ENCODE measurements at places on chromosomes 7 and 10. TPM values are rescaled to one million over a fixed set of nuclear protein-coding genes. Genes with fewer than 3 reads are reported as not detected.

- no peaks in the 10 kb centered on the region for H3K4me1 ChIP-seq
- H3K36me3 ChIP-seq: no peaks in the 10 kb centered on the region
- DNase-seq: no peak
- H3K27me3 ChIP-seq: no peaks in the 10 kb centered on the region
- no peak overlapping the region for H3K4me3 ChIP-seq
Measured at GRCh38 chr7:4800926-4801838, 25.8 kb downstream of the AP5Z1 start.

GRCh38 chr7:50687575-50688225 is 95.0 kb downstream of the GRB10 start:
- no peak for DNase-seq
- no peaks in the 10 kb centered on the region for H3K36me3 ChIP-seq
- no peaks in the 10 kb centered on the region for H3K27me3 ChIP-seq
- H3K27ac ChIP-seq: no peak overlapping the region
- no peak overlapping the region for H3K4me3 ChIP-seq

DNA sequence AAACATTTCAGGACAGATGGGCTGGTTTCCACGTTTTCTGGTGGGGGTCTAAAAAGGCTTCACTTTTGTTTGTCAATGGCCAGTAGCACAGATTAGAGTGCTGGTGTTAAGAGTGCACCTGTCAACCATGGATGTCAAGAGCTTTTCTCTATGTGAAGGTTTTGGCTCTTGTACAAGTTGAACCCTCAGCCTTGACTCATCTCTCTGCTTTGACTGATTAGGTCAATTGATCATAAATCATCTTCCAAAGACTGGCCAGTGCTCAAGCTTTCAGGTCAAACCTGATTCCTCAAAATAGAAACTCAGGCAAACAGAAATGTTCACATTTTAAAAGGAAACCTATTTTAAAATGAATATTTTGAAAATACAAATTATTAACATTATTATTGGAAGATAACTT is 59.6 kb upstream of the SP4 start:
- no peak overlapping the region for H3K27ac ChIP-seq
- no peaks in the 10 kb centered on the region for H3K36me3 ChIP-seq
- no peaks in the 10 kb centered on the region for H3K27me3 ChIP-seq
- no peaks in the 10 kb centered on the region for H3K4me1 ChIP-seq
- no peak for DNase-seq

DNA sequence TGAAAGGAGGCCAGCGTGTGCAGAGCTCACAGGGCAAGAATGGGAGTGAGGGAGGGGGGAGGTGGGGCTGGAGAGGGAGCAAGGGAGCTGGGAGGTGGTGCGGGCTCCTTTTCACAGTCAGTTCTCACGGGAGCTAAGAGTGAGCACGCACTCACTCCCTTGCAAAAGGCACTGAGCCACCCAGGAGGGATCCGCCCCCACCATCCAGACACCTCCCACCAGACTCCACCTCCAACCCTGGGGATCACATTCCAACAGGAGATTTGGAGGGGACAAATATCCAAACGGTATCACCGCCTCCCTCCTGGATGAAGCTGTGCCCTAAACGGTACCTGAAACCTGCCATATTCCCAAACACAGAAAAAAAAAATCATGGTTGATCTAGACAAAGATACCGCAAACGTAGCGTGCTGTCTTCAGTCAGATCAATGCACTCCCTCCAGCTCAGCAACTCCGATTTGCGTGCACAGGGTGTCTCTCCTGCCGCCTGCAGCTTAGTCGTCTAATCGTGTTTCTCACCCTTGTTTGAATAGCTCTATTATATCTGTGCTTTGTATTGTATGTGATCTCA is 20.3 kb upstream of the PRKAG2 start:
- H3K4me3 ChIP-seq: no peak overlapping the region
- no peak for DNase-seq
- no peaks in the 10 kb centered on the region for H3K36me3 ChIP-seq
- no peaks in the 10 kb centered on the region for H3K4me1 ChIP-seq
- H3K27ac ChIP-seq: no peak overlapping the region

GRCh38 chr7:2771274-2771731 is 72.8 kb downstream of the GNA12 start:
- no peaks in the 10 kb centered on the region for H3K36me3 ChIP-seq
- no peaks in the 10 kb centered on the region for H3K27me3 ChIP-seq
- no peak for DNase-seq
- no peaks in the 10 kb centered on the region for H3K4me1 ChIP-seq
- no peak overlapping the region for H3K4me3 ChIP-seq

- no peaks in the 10 kb centered on the region for H3K27me3 ChIP-seq
- DNase-seq: no peak
- no peak overlapping the region for H3K27ac ChIP-seq
- H3K4me1 ChIP-seq: no peaks in the 10 kb centered on the region
- H3K4me3 ChIP-seq: no peak overlapping the region
Measured at GRCh38 chr10:125629758-125630376, 53.1 kb downstream of the TEX36 start.

DNA sequence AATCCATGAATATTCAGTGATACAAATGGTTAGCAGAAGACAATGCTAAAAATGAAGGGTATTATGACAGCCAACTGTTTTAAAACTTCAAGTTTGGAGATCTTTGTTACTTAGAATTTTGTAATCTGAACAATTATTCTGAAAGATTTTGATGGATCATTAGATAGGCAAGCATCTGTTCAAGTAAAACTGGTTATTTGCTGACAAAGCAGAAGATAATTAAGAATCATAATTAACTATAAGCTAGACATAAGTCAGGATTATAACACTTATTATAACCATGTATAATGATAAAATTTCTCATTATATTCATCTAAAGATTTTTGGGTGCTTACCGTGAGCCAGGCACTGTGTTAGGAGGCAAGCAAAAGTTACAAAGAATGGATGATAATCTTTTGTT is 1145.1 kb downstream of the CNTNAP2 start:
- no peaks in the 10 kb centered on the region for H3K27me3 ChIP-seq
- no peak for DNase-seq
- no peak overlapping the region for H3K4me3 ChIP-seq

- H3K27me3 ChIP-seq: no peaks in the 10 kb centered on the region
- peak overlapping the region; percentile 71 for H3K27ac ChIP-seq
- peaks cover 40% of the 10 kb centered on the region for H3K36me3 ChIP-seq
- peak overlapping the region; percentile 11 for H3K4me3 ChIP-seq
Measured at GRCh38 chr10:133277993-133278576, 1.4 kb upstream of the ADAM8 start.

- DNase-seq: no peak
- no peaks in the 10 kb centered on the region for H3K36me3 ChIP-seq
Measured at GRCh38 chr7:151992375-151992774, 33.1 kb upstream of the GALNT11 start.

- H3K4me3 ChIP-seq: no peak overlapping the region
- DNase-seq: no peak
Measured at GRCh38 chr7:101819913-101820522, 2.6 kb downstream of the CUX1 start.

- no peaks in the 10 kb centered on the region for H3K27me3 ChIP-seq
- H3K4me1 ChIP-seq: no peaks in the 10 kb centered on the region
- H3K4me3 ChIP-seq: no peak overlapping the region
Measured at GRCh38 chr7:25756601-25757000, 395.4 kb upstream of the NFE2L3 start.

- no peak overlapping the region for H3K27ac ChIP-seq
- no peak overlapping the region for H3K4me3 ChIP-seq
- H3K27me3 ChIP-seq: no peaks in the 10 kb centered on the region
- no peaks in the 10 kb centered on the region for H3K4me1 ChIP-seq
- no peak for DNase-seq
Measured at GRCh38 chr7:156156734-156157408, 344.6 kb upstream of the SHH start.

DNA sequence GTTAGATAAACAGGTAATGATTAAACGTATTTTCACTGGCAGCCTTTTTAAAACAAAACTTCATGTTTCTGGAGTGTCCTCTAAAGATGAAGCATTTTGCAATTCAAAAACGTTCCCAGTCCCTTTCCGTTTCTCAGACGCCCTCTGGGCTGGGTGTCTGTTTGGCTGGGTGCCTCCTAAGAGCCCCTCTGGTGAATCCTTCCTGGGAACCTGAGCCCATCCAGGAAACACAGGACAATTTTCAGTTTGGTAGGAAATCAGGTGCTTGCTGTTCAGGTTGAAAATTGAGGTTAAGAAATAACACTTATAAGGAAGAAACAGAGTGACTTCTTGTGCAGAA is 76.7 kb downstream of the CHN2 start:
- H3K36me3 ChIP-seq: no peaks in the 10 kb centered on the region
- H3K27ac ChIP-seq: no peak overlapping the region
- H3K4me3 ChIP-seq: no peak overlapping the region

DNA sequence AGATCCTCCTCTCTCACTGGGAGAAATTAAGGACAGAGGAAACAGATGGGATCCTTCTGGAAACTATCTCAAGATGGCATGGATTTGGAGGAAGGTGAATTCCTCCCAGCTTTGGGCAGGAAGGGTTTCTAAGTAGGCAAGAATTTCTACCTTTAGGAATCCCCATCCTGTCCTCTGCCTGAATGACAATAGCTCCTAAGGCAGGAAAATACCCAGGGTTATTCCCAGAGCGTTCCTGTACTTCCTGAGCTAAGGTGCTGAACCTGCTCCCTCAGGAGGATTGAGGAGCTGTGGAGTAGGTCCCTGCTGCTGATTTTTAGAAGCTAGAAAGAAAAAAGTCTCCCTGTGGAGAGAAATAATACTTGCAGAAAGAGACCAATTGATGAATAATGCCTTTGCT is 568 bp downstream of the MGAM2 start:
- H3K36me3 ChIP-seq: no peaks in the 10 kb centered on the region
- peak overlapping the region; percentile 72 for H3K27ac ChIP-seq
- H3K27me3 ChIP-seq: no peaks in the 10 kb centered on the region

DNA sequence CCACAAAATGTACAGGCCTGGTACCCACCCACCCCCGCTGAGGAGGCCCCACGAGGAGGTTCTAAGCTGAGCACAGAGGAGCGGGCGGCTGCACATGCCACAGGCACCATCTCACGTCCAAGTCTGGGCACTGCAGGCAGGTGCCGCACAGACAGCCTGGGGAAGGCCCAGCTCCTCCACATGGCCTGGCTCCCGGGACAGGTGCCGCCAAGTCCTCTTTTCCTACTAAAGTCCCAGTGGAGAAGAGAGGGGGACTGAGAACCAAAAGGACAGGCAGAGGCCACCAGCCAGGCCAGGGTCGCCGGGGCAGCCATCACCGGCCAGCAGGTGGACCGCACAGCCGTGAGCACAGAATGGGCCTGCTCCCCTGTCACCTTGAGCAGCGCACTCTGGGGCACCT is 91.1 kb downstream of the MAD1L1 start:
- no peaks in the 10 kb centered on the region for H3K4me1 ChIP-seq
- H3K4me3 ChIP-seq: no peak overlapping the region
- no peaks in the 10 kb centered on the region for H3K27me3 ChIP-seq
- H3K27ac ChIP-seq: no peak overlapping the region
- no peak for DNase-seq

- H3K27ac ChIP-seq: no peak overlapping the region
- DNase-seq: no peak
- no peaks in the 10 kb centered on the region for H3K36me3 ChIP-seq
- H3K4me3 ChIP-seq: no peak overlapping the region
- H3K27me3 ChIP-seq: no peaks in the 10 kb centered on the region
Measured at GRCh38 chr7:116698930-116699721, 27.1 kb downstream of the MET start.

GRCh38 chr7:93530701-93531100 is 43.8 kb downstream of the CALCR start:
- no peak overlapping the region for H3K27ac ChIP-seq
- H3K4me1 ChIP-seq: no peaks in the 10 kb centered on the region
- H3K27me3 ChIP-seq: no peaks in the 10 kb centered on the region
- no peak for DNase-seq
- H3K4me3 ChIP-seq: no peak overlapping the region

- H3K36me3 ChIP-seq: no peaks in the 10 kb centered on the region
- no peak overlapping the region for H3K27ac ChIP-seq
Measured at GRCh38 chr7:81887098-81888090, 117.5 kb upstream of the HGF start.

GRCh38 chr10:121070275-121071070 is 219.3 kb downstream of the WDR11 start:
- no peaks in the 10 kb centered on the region for H3K4me1 ChIP-seq
- H3K27ac ChIP-seq: no peak overlapping the region
- no peak overlapping the region for H3K4me3 ChIP-seq
- no peak for DNase-seq
- H3K27me3 ChIP-seq: no peaks in the 10 kb centered on the region

DNA sequence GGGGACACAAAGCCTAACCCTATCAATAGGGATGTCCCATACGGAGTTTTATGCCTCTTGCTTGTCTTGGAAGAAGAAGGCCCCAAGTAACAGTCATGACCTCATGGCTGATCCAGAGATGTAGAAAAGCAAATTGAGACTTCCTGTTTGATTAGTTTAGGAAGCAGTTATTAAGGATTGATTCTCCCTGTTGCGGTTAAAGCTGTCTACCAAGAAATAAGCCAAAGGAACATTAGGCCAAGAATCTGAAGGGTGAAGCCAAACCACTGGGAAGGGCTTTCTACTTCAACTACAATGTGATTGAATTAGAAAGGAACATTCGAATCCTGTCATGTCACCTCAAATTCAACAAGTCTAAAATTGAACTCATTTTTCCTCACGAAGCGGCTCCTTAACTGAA is 60.5 kb upstream of the AGBL3 start:
- no peaks in the 10 kb centered on the region for H3K27me3 ChIP-seq
- H3K4me1 ChIP-seq: no peaks in the 10 kb centered on the region
- DNase-seq: no peak
- H3K36me3 ChIP-seq: peaks cover 3% of the 10 kb centered on the region
- H3K4me3 ChIP-seq: no peak overlapping the region
- no peak overlapping the region for H3K27ac ChIP-seq

DNA sequence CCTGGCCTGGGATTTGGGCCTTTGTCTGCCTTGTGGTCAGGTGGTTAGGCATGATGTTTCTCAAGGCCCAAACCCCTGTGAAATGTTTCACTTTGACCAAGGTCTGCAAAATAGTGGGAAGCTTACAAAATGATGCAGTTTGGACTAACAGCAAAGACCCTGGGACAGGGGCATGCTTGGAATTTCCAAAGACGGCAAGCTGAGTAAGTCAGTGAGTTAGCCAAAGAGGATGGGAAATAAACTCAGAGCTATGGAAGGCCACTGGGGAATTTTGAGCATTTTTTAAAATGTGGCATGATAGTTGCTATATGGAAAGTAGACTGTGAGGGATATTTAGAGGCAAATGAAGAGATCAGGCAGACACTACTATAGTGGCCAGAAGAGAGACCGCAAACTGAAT is 31.6 kb upstream of the PPP1R3C start:
- no peak overlapping the region for H3K27ac ChIP-seq
- H3K27me3 ChIP-seq: no peaks in the 10 kb centered on the region
- H3K36me3 ChIP-seq: no peaks in the 10 kb centered on the region
- DNase-seq: no peak

RHOBTB1 gene
- total RNA-seq: 13.5 TPM

NOS3 gene
- 1.2 TPM for total RNA-seq

HTR5A gene
- not detected for total RNA-seq

SFXN4 gene
- 23.0 TPM for total RNA-seq

GNA12 gene
- total RNA-seq: 21.4 TPM

VGF gene
- not detected for total RNA-seq

ITIH2 gene
- total RNA-seq: not detected
